Lung (tissue), 17 donors: ENCODE measurements at places on chromosomes 11 and 22. TPM values are rescaled to one million over a fixed set of nuclear protein-coding genes. Genes with fewer than 3 reads are reported as not detected.

DNA sequence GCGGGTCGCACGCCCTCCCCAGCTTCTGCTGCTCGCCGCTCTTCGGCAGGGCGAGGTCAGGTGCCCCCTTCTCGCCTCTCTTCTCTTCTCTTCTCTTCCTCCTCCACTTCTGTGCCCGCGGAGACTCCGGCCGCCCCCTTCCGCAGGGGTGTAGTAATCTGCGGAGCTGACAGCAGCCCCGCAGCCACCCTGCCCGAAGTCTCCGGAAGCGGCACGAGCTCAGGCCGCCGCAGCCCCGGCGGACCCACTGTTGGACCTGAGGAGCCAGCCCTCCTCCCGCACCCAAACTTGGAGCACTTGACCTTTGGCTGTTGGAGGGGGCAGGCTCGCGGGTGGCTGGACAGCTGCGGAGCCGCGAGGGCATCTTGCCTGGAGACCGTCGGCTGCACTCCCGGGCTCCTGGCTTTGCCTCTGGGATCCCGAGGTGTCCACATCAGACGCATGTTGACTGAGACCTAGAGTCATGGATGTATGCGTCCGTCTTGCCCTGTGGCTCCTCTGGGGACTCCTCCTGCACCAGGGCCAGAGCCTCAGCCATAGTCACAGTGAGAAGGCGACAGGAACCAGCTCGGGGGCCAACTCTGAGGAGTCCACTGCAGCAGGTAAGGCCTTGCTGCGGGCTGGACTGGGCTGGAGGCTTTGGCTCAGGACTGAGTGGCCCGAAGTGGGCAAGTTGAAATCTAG lies 486 bp downstream of the STIM1 start:
- H3K4me3 ChIP-seq, result peak overlapping the region; percentile 74
- peaks cover 4% of the 10 kb centered on the region for H3K4me1 ChIP-seq
- no peaks in the 10 kb centered on the region for H3K36me3 ChIP-seq
- DNase-seq, result peak; percentile 42
- no peaks in the 10 kb centered on the region for H3K27me3 ChIP-seq

GRCh38 chr22:50190941-50191741 lies 5.4 kb downstream of the TRABD start:
- peaks cover 10% of the 10 kb centered on the region for H3K4me1 ChIP-seq
- no peaks in the 10 kb centered on the region for H3K27me3 ChIP-seq
- no peak for DNase-seq
- H3K27ac ChIP-seq, result peak overlapping the region; percentile 43
- H3K36me3 ChIP-seq, result peaks cover 25% of the 10 kb centered on the region

DNA sequence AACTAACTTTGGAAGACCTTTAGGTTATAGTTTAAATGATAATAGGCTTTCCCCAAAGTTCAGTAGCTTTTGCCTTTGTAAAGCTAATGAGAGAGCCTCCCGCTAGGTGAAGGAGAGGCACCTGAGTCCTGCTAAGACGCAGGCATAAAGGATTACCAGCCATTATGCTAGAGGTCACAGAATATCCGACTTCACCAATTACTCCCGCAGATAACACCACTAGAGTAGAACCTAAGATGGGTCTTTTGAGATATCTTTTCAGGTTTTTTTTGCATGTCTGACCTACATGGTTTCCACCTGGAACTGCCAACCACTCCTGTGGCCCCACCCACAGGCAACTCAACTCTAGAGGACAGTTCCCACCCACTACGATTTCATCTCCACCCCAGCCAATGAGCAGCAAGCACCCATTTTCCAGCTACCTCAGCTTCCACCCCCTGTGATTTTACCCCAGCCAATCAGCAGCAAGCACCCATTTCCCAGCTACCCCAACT lies 314.3 kb downstream of the BRD1 start:
- H3K36me3 ChIP-seq, result no peaks in the 10 kb centered on the region
- H3K4me1 ChIP-seq, result peaks cover 4% of the 10 kb centered on the region
- H3K27ac ChIP-seq, result no peak overlapping the region
- peaks cover 5% of the 10 kb centered on the region for H3K27me3 ChIP-seq

Gene USP2
- 1.7 TPM for polyA plus RNA-seq
